Thymus (tissue), 14 donors: ENCODE measurements at places on chromosomes 3 and 15. TPM values are rescaled to one million over a fixed set of nuclear protein-coding genes. Genes with fewer than 3 reads are reported as not detected.

WDR72 gene
- polyA plus RNA-seq = 0.21 TPM

UNC13C gene
- polyA plus RNA-seq = 0.11 TPM

CCR9 gene
- 133 TPM for polyA plus RNA-seq

DNA sequence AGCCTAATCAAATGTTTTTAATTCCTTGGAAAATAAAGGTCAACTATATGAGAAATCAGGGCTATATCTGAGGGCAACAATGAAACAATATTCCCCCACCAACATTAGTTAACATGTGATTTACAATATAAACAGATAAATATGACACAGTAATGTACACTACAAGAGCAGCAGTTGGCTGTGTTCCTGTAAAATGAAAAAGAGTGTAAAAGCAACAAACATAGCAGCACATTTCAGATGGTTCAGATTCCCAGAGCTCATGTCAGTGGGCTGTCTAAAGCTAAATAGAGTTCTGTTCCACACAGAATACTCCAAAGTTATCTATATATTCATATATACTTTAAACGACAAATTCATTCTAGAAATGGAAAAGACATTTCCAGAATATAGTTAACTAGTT lies 42.6 kb downstream of the ANKRD28 start:
- no peak for DNase-seq

DNA sequence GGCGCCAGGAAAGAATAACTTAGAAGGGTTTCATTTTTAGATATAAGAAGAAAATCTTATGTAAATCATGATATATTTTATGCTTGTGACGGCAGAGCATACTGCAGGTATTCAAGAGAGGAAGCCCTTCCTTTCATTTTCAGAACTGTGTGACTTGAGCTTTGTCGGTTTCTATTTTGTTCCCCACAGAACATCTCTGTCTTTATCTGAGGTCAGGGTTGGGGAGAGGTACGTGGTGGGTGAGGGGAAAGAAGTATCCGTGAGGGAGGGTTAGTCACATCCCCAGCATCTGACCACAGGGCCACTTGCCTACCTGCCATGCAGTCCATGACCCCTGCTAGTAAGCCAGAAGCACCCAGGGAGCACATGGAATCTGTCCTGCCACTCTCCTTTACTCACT lies 126.5 kb downstream of the DGKG start:
- DNase-seq = no peak

DNA sequence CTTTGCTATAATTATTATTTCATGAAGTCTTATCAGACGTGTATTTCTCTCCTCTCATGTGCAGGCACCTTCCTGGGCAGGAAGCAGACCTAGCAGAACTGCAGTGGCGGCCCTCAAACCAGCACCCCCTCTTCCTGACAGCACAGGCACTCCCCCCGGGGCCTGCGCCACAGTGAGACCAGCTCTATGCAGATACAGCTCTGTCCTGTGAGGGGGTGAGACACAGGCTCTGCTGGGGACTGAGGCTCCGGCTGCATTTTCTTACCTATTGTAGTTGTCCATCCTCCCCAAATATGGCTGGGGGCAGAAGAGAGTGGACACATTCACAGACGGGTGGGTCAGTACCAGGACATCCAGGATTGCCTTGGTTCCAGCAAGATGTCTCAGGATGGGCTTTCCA lies 5.0 kb downstream of the CISH start:
- DNase-seq = no peak

GRCh38 chr3:63364495-63364894 lies 86.4 kb downstream of the SYNPR start:
- no peak for DNase-seq

- DNase-seq = no peak
Measured at GRCh38 chr3:124347418-124347817, 355.5 kb upstream of the ROPN1 start.
